ENCODE measurements at places on chromosomes 7 and 10.

- no peak for DNase-seq
Measured at GRCh38 chr7:74579800-74580685, 77.5 kb upstream of the GTF2I start.

DNA sequence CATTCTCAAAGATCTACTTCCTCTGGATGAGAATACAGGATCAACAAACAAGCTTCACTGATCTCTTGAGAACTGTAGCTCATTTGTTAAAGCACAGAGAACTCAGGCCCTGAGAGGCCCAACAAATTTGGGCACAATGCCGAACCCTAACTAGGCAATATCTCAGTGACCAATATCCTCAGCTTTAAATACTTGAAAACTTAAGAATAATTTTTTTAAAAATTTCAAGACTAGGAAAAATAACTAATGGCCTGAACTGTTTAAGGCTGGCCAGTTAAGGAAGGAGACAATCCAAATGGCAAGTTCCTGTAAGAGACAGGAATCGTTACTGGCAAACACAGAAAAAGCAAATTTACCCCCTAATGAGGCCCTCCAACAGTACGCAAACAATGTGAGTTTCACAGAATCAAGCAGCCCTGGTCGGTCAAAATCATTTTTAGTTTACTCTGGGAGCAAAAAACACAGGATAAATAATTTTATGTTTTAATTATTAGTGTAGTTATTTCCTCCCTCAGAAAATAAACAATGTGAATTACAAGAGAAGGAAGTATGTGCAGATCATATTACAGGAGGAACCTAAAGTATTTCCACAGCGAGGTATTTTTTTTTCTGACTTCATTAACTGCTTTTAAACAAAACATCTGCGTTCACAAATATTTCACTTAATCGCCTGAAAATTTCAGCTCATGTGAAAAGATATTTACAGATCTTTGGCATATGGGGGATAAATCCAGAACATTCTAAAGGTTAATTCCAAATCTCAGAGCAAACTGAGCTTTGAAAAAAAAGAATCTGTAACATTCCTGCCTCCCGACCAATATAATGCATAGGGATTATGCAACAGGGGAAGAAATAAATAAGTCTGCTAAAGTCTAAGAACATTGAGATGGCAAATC is 39.5 kb downstream of the NT5C2 start:
- no peak for DNase-seq

GRCh38 chr7:20449176-20449575 is 118.5 kb downstream of the ITGB8 start:
- DNase-seq = no peak

- DNase-seq = no peak
Measured at GRCh38 chr7:44060091-44060947, 5.0 kb downstream of the PGAM2 start.

- DNase-seq = no peak
Measured at GRCh38 chr10:97664282-97664850, 22.7 kb downstream of the AVPI1 start.
